ENCODE measurements at places on chromosomes 12 and 14.

- no peak for DNase-seq
These were observed 1.3 kb downstream of the SLC38A1 start for GRCh38 chr12:46267575-46267824.

- DNase-seq: no peak
These were observed 34.3 kb upstream of the GAS2L3 start for GRCh38 chr12:100539202-100539601.

DNA sequence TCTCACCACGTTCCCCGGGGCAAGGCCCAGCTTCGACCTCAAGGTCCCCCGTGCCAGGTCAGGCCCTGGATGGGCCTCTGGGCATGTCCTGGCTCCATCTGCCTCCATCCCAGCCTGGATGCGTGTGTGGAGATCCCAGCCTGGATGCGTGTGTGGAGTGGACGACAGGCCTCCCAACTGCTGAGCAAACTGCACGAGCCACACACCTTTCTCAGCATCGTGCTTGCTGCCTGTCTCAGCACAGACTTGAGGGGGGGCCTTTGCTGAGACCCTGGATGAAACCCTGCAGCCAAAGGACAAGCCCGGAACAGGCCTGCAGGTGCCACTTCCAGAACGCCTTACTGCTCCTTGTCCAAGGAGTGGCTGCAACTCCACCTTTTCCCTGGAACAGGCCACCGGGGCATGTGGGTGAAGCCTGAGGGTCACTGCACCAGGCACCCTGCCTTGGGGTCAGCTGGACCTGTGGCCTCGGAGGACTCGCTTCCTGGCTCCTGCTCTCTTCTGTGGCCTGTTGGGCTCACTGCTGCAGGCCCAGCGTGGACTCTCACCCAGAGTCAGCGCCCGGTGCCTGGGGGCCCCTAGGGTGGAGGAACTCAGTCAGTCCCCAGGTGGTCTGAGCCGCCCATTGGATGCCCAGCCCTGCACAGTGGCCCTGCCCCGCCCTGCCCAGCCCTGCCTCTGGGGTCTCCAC, 176.0 kb downstream of the KIF26A start:
- DNase-seq: no peak

GRCh38 chr14:65115615-65116014, 13.3 kb upstream of the MAX start:
- no peak for DNase-seq

- no peak for DNase-seq
These were observed 83.8 kb upstream of the CLEC14A start for GRCh38 chr14:38339696-38340095.

GRCh38 chr14:42855085-42855484, 1248.4 kb downstream of the LRFN5 start:
- no peak for DNase-seq

DNA sequence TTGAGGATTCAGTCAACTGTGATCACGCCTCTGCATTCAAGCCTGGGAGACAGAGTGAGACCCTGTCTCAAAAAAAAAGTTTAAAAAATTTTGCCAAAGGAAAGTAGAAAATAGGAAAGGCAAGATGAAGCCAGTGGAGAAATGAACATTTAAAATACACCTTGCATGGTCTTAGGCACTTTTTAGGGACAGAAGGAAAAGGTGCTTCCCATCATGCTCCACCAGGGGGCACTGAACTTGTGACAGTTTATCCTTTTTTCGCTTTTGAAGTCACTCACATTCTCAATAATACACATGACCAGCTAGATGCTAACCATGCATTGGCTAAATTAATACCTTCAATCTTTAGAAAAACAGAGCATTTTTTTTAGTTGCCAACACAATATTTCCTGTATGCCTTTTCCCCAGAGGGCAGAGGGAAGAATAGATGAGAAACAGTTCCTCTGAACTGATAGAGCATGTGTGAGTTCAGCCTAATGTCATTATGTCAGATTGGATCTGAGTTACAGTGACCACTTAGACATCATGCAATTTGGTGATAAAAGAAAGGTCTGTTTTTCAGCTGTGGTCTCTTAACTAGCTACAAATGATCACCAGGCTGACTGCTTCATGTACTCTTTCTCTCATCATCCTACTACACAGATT, 221.8 kb upstream of the SSTR1 start:
- no peak for DNase-seq

DNA sequence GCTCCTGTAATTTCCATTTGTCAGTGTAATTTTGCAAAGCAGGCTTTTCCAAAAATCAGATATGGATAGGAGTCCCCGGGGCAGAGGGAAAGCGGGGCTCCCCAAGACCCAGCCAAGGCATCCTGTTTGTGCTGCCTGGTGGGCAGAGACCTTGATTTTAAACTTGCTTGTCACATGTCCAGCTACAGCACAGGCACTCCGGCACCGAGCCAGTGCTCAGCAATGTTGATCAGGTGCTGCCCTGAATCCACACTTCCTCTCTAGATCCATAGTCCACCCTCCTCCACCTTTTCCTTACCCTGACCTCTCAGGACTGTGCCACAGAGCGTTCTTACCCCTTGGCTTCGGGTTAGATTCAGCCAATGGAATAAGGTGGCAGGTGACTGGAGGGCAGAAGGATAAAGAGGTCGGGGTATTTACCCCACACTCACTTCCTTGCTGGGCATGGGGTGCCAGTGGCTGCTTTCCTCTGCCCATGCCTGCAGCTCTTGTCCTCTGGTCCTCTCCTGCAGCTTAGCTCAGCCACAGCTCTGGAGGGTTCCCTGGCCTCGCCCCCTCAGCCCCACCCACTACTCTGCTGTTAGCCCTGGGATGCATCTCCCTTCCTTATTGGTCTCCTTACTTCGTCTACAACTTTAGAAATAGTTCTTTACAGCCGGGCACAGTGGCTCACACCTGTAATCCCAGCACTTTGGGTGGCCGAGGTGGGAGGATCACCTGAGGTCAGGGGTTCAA, 80.1 kb downstream of the IRF2BPL start:
- no peak for DNase-seq

DNA sequence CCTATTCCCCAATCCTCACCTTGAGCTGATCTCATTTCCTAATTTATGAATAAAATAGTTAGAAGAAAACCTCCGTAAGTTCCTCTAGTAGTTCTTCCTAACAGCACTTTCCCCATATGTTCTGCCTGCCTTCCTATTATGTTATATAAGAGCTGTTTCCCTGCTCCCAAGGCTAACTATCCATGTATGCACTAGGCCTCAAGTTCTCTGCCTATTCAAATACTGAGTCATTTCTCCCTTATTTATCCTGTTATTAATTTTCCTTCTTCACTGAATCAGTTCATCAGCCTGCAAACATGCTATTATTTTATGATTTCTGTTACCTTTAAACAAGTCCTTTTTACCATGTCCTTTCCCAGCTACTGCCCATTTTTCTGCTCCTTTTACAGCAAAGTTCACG, 164.1 kb downstream of the EPS8 start:
- no peak for DNase-seq

DNA sequence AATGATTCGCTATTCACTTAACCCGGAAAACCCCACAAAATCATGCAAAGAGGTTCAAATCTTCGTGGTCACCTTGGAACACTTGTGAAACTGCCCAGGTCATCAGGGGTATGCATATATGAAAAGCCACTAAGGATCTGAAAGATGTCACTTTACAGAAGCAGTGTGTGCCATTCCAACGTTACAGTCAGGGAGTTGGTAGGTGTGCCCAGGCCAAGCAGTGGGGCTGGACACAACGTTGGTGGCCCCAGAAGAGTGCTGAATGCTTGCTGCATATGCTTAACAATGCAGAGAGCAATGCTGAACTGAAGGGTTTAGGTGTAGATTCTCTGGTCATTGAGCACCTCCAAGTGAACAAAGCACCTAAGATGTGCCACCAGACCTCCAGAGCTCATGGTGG, 51.1 kb upstream of the EIF5 start:
- DNase-seq: no peak

DNA sequence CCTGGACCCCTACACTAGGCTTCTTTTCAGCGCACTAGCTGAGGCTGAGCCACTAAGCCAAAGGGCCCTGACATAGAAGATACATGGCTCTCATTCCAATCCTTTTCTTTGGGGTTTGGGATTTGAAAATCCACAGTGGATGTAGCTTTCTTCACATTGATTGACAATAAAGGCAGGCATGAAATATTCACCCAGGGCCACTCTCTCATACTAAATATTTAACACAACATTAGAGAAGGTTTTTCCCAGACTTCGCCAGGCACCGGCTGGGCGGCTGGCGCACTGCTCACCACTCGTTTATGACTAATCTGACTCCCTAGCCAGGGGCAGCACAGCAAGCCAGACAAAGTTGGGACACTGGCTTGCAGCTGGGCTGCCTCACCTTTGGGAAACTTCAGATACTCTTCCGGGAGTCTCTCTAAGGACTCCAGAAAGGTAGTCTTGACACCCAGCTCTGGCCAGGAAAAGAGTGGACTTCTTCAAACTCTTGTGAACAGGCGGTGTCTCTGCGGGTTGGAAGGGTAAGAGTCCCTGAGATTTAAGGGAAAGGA, 699 bp upstream of the HOXC11 start:
- no peak for DNase-seq

- DNase-seq: no peak
These were observed 687 bp downstream of the ASIC1 start for GRCh38 chr12:50057896-50058670.

- no peak for DNase-seq
These were observed 60.6 kb downstream of the GNG2 start for GRCh38 chr14:51921026-51921425.

DNA sequence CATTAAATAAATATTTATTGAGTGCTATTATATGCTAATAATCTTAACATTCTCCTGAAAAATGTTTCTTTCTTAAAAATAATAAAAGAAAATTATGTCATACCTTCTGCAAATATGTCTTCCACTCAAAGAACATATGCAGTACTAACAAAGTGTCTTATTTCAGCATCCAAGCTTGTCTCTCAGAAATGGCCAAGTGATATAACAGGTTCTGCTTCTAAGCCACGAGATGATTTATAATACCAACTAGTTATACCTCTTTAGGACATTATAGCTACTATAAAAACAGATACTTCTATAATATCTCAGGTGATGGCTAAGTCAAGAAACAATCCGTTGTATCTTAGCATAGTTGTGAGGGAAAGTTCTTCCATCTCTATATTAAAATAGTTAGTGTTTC, 128.1 kb upstream of the ARID2 start:
- DNase-seq: no peak

DNA sequence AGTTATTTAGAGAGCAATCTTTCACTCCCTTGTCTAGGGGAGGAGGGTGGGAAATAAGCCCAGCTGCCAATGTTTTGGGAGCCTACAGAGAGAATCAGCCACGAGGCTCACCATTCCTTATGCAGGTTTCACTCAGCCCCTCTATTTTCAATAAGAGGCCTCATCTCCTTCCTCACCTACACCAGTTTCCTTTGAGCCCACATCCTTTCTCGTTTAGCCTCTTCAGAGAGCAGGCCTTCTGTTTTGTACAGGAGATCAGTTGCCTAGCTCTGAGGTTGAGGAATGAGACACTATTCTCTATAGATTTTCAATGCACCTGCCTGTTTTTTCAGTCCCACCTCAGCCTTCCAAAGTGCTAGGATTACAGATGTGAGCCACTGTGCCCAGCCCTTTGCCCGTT, 17.9 kb downstream of the SNAPC1 start:
- no peak for DNase-seq

GRCh38 chr12:11765421-11765816, 115.9 kb downstream of the ETV6 start:
- DNase-seq: no peak

GRCh38 chr14:93027810-93028723, 87.7 kb downstream of the ITPK1 start:
- no peak for DNase-seq

- DNase-seq: no peak
These were observed 124.6 kb downstream of the ERC1 start for GRCh38 chr12:1115484-1116231.

- no peak for DNase-seq
These were observed 598.7 kb downstream of the SOX5 start for GRCh38 chr12:23350808-23351207.

DNA sequence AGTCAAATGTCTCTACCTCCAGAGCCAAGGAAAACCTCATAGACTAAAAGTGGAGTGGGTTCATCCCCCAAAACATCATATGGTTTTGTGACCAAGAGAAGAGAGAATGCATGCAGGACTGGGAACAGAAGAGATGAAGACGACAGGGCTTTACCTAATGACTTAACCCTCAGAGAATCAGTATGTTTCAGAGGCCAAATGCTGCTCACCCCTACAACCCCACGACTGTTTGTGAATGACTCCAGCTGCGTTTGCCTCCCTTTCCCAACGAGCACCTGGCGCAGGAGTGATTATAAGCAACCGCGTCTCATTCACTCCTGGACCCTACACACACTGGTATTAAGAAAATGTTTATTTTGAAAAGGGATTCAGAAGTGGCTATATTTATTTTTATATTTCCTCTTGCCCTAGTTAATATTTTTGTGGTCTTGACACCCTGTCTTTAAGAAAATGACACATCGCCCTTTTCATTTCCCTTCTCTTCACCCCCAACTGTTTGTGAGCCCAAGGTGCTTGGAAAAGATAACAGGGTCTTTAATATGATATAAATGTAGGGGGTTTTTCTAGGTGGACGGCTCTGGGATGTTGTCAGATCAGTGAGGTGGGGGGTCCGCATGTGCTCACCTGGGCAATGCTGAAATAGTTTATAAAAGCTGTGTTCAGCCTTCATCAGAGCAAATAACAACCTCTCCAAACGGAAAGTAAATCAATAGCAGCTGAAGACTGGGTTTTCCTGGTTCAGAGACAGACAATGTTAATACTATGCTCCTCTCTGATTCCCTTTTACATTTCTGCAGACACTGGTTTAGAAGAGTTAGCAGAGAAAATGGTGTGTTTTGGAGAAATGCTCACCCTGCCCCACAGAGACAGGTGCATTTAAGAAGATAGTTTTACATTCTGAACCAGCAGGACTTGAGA, 77.7 kb downstream of the SLC15A4 start:
- no peak for DNase-seq

DNA sequence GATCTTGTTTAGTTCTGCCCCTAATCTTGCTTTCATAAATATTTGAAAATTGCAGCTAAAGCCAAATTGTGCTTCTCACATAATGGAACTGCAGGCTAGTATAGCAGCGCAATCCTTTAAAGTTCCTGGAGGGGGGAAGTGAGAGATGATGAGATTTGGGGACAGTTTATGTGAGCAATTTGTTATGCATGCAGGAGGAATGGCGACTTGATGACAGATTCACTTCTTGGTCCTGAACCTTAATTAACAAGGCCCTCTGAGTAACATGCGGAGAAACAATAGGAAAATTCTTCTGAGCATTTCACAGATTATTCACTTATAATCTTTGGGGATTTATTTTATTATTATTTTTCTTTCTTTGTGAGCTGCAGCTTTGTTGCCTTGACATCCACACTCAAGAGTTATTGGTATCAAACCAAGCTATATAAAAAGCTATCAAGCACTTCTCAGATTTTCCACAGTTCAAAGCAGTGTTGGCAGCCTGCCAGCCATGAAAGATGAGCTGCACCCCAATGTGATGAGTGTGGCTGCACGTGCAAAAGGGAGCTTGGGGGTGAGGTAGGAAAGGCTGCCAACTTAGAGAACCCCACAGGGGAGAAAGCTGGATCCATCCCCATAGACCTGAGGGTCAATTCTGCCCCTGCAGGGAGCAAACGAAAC, 1662.2 kb upstream of the FLRT2 start:
- peak; percentile 42 for DNase-seq

- DNase-seq: no peak
These were observed 174.5 kb downstream of the TTC7B start for GRCh38 chr14:90641615-90642243.
